ENCODE measurements at places on chromosomes 4 and X. TPM values are rescaled to one million over a fixed set of nuclear protein-coding genes. Genes with fewer than 3 reads are reported as not detected.

ASB11 gene
- 0.31 TPM for polyA plus RNA-seq

NXF3 gene
- 0.30 TPM for polyA plus RNA-seq

ZDHHC15 gene
- 8.5 TPM for polyA plus RNA-seq

DKK2 gene
- 3.1 TPM for polyA plus RNA-seq

GAGE13 gene
- not detected for polyA plus RNA-seq

PPARGC1A gene
- polyA plus RNA-seq = 5.6 TPM

DNA sequence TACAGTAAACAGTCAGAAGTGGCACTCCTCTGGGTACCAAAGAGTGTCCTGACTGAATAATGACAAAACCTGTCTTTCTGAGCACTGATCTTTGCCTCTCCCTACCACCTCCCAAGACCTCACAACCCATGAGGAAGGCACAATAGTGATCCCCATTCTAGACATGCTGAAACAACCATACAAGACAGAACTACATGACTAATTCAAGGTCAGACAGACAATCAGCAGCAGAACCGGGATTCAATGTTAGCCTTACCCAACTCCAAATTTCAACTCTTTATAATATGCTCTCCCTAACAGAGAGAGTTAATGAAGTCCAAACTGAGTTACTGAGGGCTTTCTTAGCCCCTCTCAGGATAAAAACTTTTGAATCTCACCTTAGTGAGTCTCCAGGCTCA lies 71.0 kb downstream of the IRF2 start:
- no peak for DNase-seq

- DNase-seq = no peak
Measured at GRCh38 chr4:184856277-184856609, 30.5 kb upstream of the ACSL1 start.

GRCh38 chr4:2359591-2360395 lies 58.7 kb downstream of the ZFYVE28 start:
- no peak for DNase-seq

- DNase-seq = no peak
Measured at GRCh38 chr4:87575983-87576382, 32.3 kb upstream of the DSPP start.

- no peak for DNase-seq
Measured at GRCh38 chr4:158163941-158164767, 8.7 kb downstream of the GASK1B start.

GRCh38 chrX:130296743-130297142 lies 28.0 kb upstream of the ZNF280C start:
- no peak for DNase-seq

- peak; percentile 42 for DNase-seq
Measured at GRCh38 chr4:102569200-102569599, 68.0 kb downstream of the NFKB1 start.

DNA sequence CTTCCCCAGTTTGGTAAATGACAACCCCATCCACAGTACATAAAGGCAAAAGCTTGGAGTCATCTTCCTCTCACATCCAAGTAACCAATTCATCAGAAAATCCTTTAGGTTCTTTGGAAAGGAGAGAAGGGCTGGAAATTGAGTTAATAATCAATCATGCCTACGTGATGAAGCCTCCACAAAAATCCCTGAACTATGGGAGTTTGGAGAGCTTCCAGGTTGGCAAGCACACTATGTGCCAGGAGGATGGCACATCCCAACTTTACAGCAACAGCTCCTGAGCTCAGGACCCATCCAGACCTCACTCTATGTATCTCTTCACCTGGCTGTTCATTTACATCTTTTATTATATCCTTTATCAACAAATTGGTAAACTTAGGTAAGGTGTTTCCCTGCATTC lies 98.9 kb downstream of the IQCM start:
- DNase-seq = no peak

DNA sequence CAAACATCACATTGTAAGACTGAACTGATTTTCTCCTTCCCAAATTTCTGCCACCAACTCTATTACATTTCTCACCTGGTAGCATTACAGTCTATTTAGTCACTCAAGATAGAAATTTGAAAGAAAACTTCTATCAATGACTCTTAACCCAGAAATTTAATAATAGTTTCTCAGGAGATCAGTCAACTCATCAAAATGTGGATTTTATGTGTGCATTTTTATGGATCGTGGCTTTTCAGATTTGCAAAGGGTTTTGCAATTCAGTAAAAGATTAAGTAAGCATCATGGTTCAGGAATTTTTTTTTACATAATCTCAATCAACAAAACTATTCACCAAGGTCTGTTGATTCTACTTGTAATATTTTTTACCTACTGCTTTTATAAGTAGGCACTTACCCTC lies 111.1 kb downstream of the CFAP299 start:
- DNase-seq = no peak

DNA sequence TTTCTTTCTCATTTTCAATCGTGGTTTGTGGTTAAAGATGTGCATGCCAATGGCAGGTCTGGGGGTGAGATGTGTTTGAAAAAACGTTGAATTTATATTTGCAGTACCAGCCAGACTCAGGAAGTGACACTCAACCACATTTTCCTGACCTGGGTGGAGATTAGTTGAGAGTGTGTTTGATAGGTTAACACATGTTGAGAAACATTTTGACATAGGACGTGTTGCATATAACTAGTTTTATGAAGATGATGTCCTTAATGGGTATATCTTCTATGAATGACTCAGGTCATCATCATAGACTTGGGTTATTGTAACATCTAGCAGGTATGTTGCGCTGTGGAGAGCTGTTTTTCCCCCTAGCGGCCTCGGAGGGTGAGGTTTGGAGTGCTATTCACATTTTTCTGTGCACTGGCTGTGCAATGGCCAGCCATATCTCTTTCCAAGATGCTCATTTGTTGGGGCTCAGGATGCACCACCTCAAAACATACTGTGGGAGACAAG lies 21.7 kb upstream of the CD38 start:
- DNase-seq = no peak

Data from right lung (tissue), 10 donors.